Activated CD4-positive, alpha-beta T cell treated with anti-CD3 and anti-CD28 coated beads for 1 hour (primary cell): ENCODE measurements at places on chromosomes 6 and 20.

- no peak for DNase-seq
Measured at GRCh38 chr6:99821164-99821563, 172.9 kb downstream of the MCHR2 start.

GRCh38 chr6:140043357-140043756 is 668.9 kb upstream of the CITED2 start:
- DNase-seq: no peak

- no peak for DNase-seq
Measured at GRCh38 chr6:7580537-7580926, 9.5 kb upstream of the SNRNP48 start.

GRCh38 chr6:145012039-145012662 is 723.2 kb downstream of the EPM2A start:
- no peak for DNase-seq

GRCh38 chr6:56652994-56653393 is 10.3 kb upstream of the DST start:
- no peak for DNase-seq

- no peak for DNase-seq
Measured at GRCh38 chr6:110053395-110054240, 75.5 kb downstream of the GPR6 start.

GRCh38 chr6:129133770-129134192 is 250.8 kb downstream of the LAMA2 start:
- no peak for DNase-seq

DNA sequence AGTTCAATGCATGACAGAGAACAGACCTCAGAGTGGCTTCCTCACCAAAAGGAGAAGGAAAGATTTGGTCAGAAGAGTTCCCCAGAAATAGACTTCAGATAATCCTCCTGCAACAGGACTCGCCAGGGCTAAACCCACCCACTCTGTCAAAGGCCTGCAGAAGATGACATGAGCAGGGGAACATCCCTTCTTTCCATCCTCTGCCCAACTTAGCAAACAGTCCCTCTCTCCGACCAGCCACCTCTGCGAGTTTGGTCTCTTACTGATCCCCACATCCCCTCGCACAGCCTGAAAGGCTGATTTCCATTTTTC is 7.5 kb downstream of the NFATC2 start:
- DNase-seq: no peak

- peak; percentile 47 for DNase-seq
Measured at GRCh38 chr20:64079273-64080012, at the start of gene RGS19. RGS19 (minus strand) TSS chr20:64079518; CDS start chr20:64076886, 2,632 bp downstream.

DNA sequence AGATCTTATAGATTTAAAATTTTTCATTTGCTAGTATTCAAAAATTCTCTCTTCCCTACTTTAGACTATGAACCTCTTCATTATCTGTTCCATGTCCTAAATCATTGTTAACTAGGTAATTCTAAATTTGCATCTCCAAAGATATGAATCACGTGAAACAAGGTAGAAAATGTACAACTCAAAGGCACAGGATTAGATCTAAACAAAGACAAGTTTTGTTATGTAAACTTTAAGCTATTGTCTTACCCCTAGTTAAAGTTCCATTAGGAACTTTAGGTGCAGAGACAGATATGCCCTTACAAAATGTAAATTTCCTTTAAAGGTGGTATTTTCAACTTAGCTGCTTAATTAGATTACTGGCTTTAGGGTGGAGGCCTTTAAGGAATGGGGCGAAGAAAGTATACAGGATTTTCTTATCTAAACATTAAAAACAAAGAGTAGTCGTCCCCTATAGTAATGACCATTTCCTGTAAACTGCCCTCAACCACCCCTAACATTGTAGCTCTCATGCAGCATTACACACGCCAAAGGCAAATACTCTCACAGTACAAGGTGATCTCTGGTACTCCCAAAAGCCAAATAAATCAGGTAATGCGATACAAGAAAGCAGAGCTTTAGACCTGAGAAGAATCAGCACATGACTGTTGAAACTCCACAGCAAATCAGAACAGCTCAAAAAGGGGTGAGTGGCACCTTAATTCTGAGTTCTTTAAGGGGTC is 57.4 kb upstream of the MRAP2 start:
- no peak for DNase-seq

- no peak for DNase-seq
Measured at GRCh38 chr6:141354191-141354955, 778.4 kb upstream of the GJE1 start.
